Prostate gland (tissue), 2 donors: ENCODE measurements at places on chromosomes 4 and X. TPM values are rescaled to one million over a fixed set of nuclear protein-coding genes. Genes with fewer than 3 reads are reported as not detected.

CYSLTR1 gene
- 1.5 TPM for total RNA-seq

GRCh38 chr4:181982856-181983255 lies 260.3 kb upstream of the TENM3 start:
- no peak for DNase-seq

DNA sequence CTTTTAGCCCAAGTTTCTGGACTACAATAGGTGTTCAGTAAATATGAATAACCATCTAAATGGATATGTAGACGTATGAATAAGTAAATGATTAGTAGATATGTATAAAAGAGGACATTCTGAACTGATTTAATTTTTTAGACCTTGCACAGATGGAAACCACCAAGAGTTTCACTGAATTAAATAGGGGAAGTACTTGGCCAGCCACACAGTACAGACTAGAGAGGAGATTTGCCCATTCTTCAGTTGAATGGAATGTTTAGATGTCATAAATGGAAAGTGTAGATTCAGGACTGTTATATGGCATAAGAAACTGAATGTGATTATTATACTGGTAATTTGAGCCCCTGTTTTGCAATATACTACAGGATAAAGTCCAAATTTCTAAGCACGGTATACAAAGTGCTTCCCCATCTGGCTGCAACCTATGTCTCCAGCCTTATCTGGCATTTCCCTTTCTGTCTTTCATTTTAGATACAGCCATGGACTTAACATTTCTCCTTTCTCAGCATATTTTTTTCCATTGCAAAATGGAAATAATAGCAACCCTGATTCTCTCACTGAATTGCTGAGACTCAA lies 137.8 kb upstream of the HS3ST1 start:
- no peak for DNase-seq

- no peak for DNase-seq
Measured at GRCh38 chrX:153537080-153537479, 19.6 kb downstream of the ATP2B3 start.

CD99 gene
- total RNA-seq: 1,041 TPM

NAA11 gene
- total RNA-seq: not detected

PCDH19 gene
- total RNA-seq: 1.6 TPM

PDCL2 gene
- total RNA-seq: not detected

ANXA3 gene
- 43.3 TPM for total RNA-seq

DNA sequence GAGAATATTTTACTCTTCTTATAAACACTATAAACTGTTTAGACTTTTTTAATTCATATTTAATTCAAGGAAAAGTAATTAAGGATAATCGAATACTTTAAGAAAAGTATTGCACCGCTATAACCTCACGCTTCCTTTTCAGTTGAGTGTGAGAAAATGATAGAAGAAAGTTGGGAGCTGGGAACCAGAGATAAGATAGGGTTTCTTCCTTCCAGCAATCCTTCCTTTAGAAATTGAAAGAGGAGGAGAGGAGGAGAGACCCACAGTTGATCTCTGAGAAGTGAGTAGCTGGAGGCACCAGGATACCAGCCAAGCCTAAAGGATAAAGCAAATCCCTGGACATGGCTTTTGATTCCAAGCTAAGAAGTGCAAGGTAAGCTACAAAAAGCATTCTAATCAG lies 242.3 kb upstream of the NOCT start:
- no peak for DNase-seq

FGFRL1 gene
- 29.4 TPM for total RNA-seq

DNA sequence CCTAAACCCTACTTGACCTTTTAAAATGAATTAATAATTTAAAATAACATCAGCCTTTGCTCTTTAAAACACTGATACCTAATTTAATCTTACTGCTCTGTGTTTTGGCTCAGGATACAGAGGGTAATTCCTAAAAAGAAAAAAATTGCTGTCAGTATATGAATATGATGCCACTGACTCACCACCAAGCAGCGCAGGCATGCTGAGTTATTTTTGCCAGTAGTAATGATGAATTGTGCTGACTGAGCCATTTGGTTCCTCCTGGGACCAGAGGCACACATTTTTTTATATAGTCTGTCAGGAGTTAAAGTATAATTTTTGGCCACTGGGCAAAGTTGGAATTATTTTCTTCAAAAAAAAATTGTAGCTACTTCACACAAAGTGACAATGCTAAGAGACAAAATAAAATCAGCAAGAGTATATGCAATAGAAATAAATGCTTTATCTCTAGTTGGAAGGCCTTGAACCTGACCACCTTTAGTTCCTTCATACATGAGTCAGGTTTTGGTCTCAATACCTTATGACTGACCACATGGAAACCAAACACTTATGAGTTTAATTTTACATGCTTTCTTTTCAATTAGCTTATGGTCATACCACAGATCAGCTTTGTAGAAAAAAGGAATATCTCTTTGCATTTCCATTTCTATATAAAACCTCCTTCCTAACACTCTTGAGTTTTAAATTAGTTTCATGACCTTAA lies 115.1 kb downstream of the PPP3CA start:
- DNase-seq: no peak

NSD2 gene
- total RNA-seq: 75.0 TPM

GRCh38 chrX:13151828-13152517 lies 107.6 kb upstream of the FAM9C start:
- no peak for DNase-seq

DNA sequence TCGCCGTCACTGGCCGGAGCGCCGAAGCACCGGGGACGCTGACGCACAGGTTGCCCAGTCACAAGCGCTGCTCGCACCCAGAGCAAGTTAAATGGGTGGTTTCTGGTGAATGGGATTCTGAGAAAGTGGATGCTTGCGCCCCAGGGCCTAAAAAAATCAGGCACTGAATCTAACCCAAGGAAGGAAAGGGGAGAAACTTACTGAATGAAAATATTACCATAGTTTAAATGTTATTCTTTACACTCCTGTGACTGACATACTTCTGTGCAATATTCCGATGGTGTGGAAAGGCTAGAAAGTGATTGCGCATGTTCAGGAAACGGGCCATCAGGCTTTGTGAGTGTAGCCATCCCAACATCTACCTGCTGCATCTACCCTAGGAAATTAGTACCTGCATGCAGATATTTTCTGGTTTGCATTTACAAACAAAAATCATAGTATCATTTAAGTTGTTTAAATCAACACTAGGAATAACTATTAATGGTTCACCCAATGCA lies 838 bp upstream of the ABCG2 start:
- DNase-seq: no peak

TSPAN7 gene
- total RNA-seq: 11.4 TPM

DNA sequence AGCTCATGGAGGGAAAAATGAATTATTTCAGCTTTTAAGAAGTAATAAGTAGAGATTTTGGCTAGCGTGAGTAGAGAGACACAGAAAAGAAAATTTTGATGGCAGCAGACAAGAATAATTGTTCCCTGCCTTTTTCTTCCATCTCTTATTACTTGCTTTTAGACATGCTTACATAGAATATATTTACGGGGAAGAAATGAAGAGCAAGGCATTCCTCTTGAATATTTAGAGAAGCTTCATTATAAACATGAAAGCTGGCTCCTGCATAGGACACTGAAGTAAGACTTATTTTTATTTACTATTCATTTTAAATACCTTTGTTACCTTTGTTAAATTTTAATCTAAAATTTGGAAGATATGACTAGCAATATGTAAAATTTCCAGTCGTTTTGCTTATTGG lies 32.2 kb downstream of the DCK start:
- no peak for DNase-seq

METAP1 gene
- total RNA-seq: 70.1 TPM

DNA sequence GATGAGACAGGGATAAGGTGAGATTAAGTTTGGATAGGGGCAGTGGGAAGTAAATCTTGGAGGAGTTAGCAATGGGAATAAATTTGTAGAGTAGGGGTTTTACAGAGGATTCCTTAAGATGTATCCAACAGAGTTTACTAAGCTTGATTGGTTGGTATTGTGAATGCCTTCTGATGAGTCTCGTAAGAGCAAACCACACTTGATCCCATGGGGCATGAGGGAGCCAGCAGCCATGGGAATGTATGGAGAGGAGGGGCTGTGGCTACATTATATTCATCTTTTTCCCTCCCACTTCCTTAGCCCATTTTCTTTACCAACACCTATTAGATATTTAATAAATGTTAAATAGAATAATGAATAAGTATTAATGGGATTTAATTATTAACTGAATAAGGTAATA lies 126.6 kb upstream of the NDST3 start:
- no peak for DNase-seq

DNA sequence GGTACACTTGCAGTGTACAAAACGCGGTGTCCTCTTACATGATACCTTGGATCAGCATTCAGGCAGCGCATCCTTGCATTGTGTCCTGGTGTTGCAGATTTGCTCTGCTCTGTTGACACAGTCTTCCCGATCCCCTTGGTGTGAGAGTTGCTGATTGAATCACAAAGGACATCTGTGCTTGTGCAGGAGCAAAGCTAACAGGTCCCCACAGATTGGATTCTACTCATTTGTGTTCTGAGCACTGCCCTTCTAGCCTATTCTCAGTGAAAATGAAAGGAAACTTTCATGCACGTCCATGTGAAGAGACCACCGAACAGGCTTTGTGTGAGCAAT lies 171.4 kb downstream of the FRMPD4 start:
- no peak for DNase-seq

USP17L29 gene
- total RNA-seq: not detected

TACR3 gene
- not detected for total RNA-seq

KLKB1 gene
- not detected for total RNA-seq

ZNF718 gene
- total RNA-seq: 13.0 TPM

CHRDL1 gene
- total RNA-seq: 49.1 TPM

RIBC1 gene
- total RNA-seq: 5.4 TPM

DNA sequence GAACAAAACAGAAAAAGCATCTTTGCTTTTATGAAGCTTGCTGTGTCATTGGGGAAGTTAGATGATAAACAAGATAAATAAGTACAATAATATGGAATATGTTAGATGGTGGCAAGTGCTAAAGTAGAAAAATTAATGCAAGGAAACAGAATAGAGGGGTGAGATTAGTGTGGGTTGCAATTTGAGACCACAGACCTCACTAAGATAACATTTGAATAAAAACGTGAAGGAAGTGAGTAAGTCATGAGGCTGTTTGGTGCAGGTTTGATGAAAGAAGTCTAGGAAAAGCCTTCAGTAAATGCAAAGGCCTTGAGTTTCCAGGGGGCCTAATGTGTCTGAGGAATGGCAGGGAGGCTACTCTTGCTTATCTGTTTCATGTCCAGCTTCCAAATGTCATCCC lies 102.5 kb downstream of the CFAP299 start:
- no peak for DNase-seq

GRCh38 chr4:156775813-156776212 lies 195.8 kb downstream of the PDGFC start:
- DNase-seq: no peak

GRCh38 chr4:121885115-121885514 lies 14.8 kb upstream of the BBS7 start:
- DNase-seq: no peak

GRCh38 chr4:170007113-170007512 lies 19.1 kb downstream of the MFAP3L start:
- no peak for DNase-seq

GRCh38 chrX:30561191-30561590 lies 16.4 kb downstream of the TASL start:
- no peak for DNase-seq

GRCh38 chrX:134764202-134764785 lies 106.0 kb upstream of the PLAC1 start:
- no peak for DNase-seq

- no peak for DNase-seq
Measured at GRCh38 chrX:78997870-78998558, 52.8 kb downstream of the P2RY10 start.

- peak; percentile 28 for DNase-seq
Measured at GRCh38 chrX:149962859-149963757, 24.8 kb upstream of the EOLA2 start.

DNAJB14 gene
- total RNA-seq: 27.4 TPM

- no peak for DNase-seq
Measured at GRCh38 chr4:184215709-184216328, 1.9 kb downstream of the ENPP6 start.

- no peak for DNase-seq
Measured at GRCh38 chr4:55158957-55159356, 33.6 kb upstream of the KDR start.

- DNase-seq: no peak
Measured at GRCh38 chrX:38841750-38842149, 40.5 kb downstream of the MID1IP1 start.
